ENCODE measurements at places on chromosomes 1 and 21.

DNA sequence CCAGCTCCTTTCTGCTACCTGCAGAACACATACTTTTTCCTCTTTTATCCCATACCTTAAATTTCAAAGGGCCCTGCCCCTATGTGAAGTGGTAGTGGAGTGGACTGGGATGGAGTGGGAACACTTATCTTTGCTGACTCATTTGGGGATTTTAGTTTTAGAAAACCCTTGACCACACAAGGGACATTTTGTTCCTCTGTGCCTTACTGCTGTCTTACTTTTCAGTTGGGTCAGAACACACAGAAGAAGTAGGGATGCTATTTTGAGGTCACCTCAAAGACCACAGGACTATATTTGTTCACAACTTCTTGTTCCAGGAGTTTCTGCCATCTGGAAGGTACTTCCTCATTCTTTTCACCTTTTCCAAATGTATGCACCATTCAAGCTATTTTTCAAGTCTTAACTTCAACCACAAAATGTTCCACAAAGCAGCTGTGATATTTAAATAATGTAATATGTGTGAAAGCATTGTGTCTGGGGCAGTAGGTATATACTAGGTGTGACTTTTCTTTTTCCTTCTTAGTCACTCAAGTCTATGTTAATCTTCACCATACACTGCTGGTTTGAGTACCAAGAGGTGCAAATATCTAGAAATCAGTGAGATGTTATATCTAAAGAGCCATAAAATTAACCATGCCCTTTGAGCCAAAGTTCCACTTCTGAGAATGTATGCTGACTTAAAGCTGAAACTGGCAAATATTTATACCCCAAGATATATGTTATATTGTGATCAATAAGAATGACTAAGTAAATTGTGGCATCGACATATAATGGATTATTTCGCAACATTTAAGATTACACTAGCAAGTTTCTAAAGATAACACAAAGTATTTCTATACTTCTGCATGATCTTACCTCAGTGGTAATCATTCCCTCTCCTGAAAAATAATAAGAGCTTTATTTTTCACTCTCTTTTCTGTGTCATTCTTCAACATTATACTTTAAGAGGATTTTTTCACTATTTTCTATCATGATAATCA, 308.5 kb downstream of the MRPL39 start:
- no peaks in the 10 kb centered on the region for H3K27me3 ChIP-seq
- no peaks in the 10 kb centered on the region for H3K4me1 ChIP-seq
- DNase-seq: no peak
- no peak overlapping the region for H3K27ac ChIP-seq

DNA sequence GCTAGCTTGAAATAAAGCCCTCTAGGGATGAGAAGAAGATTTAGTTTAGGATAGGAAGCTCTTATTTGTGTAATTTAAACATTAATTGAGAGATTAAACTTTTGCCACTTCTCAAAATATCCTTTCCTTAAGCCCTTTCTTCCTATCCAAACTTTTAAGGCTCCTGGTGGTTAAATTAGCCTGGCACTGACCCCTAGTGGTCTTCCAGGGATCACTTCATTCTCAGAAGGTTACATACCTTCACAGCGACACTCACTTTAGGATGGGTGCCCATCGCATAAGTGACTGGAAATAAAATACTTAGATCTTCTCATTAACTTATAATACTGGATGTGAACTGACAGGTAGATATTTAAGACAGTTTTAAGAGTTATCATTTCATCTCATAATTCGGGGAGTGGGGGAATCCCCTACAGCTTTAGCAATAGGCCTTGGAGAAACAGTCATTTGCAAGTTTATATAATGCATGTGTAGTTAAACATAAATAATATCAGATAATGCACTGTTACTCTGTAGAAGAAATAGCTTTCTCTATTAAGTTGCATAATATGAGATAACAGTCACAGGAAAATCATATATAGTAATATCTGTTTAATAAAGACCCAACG, 7.4 kb downstream of the LHX9 start:
- no peaks in the 10 kb centered on the region for H3K4me1 ChIP-seq
- no peaks in the 10 kb centered on the region for H3K36me3 ChIP-seq
- H3K27me3 ChIP-seq: peaks cover 4% of the 10 kb centered on the region
- no peak for DNase-seq
- no peak overlapping the region for H3K27ac ChIP-seq

- H3K27ac ChIP-seq: no peak overlapping the region
- no peaks in the 10 kb centered on the region for H3K4me1 ChIP-seq
- H3K4me3 ChIP-seq: no peak overlapping the region
- H3K36me3 ChIP-seq: no peaks in the 10 kb centered on the region
- no peak for DNase-seq
These were observed 61.6 kb upstream of the DEPDC1 start for GRCh38 chr1:68558321-68559026.

- no peak overlapping the region for H3K4me3 ChIP-seq
- no peaks in the 10 kb centered on the region for H3K4me1 ChIP-seq
- H3K36me3 ChIP-seq: no peaks in the 10 kb centered on the region
These were observed 43.4 kb upstream of the ZBTB40 start for GRCh38 chr1:22408230-22408629.

DNA sequence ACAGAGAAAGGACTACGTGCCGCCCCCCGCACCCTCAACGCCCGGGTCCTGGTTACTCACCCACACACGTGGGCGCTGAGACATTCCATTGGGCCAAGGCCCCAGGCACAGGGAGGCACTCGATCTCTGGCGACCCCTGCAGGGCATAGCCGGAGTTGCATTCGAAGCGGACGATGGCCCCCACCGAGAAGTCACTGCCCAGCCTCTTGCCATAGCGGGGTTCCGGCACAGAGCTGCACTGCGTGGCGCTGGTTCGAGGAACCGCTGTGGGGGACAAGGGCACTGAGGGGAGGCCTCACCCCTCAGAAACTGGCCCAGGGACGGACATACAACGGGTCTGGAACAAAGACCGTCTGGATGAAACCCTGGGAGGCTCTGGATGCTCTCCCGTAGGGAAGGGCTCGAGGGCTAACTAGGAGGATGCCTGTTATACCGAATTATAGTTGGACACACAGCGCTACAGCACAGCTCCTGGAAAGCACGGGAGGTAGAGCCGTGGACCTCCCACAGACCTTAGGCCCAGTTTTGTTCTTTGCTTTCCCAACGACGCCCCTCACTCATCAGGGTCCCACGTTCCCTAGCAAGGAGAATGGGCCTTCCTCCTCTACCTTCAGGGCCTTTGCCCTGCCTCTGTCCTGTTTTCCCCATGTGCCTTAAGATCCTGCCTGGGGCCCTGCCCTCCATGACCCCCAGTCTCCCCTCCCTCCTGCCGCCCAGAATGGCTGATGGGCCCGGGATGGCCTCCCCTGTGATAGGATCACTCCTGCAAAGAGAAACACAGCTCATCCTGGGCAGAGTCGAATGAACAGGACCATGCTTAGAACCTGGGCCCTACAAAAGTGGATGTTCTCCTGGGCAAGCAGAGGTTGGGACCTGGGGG, 152.8 kb downstream of the ZSCAN20 start:
- DNase-seq: no peak
- H3K36me3 ChIP-seq: no peaks in the 10 kb centered on the region
- no peak overlapping the region for H3K4me3 ChIP-seq
- no peaks in the 10 kb centered on the region for H3K4me1 ChIP-seq

- DNase-seq: no peak
- no peak overlapping the region for H3K27ac ChIP-seq
- no peak overlapping the region for H3K4me3 ChIP-seq
- H3K4me1 ChIP-seq: no peaks in the 10 kb centered on the region
These were observed 21.0 kb downstream of the KCNAB2 start for GRCh38 chr1:6066680-6067079.

GRCh38 chr21:36491209-36491910, 11.4 kb upstream of the CLDN14 start:
- no peak for DNase-seq
- H3K4me1 ChIP-seq: no peaks in the 10 kb centered on the region
- no peaks in the 10 kb centered on the region for H3K36me3 ChIP-seq

GRCh38 chr1:75901371-75901770, 30.8 kb downstream of the ASB17 start:
- H3K4me1 ChIP-seq: no peaks in the 10 kb centered on the region
- no peak overlapping the region for H3K27ac ChIP-seq
- H3K4me3 ChIP-seq: no peak overlapping the region
- DNase-seq: no peak
- no peaks in the 10 kb centered on the region for H3K36me3 ChIP-seq
- no peaks in the 10 kb centered on the region for H3K27me3 ChIP-seq
